ENCODE measurements at places on chromosomes 5 and 9.

DNA sequence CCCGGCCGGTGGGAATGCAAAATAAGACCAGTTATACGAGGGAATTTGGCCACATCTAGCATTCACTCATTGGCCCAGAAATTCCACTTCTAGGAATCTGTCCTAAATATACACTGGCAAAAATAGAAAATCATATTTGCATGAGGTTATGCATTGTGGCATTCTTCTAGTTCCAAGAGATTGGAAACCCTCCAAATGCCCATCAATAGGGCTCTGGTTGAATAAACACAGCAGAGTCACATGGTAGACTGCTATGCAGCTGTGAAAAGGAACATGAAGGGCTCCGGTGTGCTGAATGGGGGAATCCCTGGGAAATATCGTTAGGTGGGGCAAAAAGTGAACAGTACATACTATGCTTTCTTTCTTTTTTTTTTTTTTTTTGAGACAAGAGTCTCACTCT lies 36.8 kb downstream of the PTGES start:
- no peak for DNase-seq

DNA sequence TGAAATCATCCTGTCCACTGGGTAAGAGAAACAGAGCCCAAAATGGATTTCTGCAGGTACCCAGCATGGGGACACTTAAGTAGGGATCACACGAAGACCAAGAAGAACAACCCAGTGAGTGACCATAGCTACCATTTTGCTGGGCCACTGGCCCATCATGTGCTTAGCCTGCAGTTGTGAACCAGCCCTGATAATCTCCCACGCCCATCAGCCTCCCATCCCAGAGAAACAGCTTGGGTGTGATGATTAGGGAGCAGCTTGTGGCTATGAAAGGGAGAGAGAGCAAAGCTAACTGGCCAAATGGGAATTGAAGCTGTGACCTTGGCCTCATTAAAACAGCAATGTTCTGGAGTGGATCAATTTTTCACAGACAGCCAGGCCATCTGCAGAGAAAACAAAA lies 138.5 kb downstream of the SLC24A2 start:
- no peak for DNase-seq

GRCh38 chr5:143359869-143360268 lies 43.6 kb downstream of the NR3C1 start:
- no peak for DNase-seq

GRCh38 chr9:122124048-122124447 lies 30.9 kb upstream of the TTLL11 start:
- DNase-seq, result no peak

GRCh38 chr5:105158526-105158925 lies 1595.9 kb upstream of the NUDT12 start:
- DNase-seq, result no peak

DNA sequence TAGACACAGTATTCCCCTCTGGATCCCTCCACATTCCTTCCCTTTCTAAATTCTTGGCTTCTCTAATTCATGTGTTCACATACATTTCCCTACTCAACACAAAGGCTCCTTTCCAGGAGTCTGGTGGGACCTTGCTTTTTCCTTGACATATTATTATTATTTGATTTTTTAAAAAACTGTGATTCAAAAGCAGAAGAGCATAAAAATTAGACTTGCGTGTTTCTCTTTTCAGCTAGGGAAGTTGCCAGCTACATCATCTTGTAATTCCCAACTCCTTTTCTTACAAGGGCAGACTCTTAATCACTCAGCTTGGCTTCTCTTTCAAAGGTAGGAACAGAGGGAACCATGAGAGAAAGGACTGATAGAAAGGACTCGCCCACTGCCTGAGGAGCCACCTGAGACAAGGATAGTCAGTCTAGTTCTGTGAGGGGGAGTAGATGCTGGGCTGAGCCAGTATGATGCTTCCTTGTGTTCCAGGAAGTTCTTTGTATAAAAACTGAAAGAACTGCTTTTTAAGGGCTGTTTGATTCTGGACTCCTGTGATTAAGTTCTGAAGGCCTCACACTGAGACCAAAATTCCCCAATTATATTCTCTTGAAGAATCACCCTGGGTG lies 51.0 kb upstream of the DPYSL3 start:
- DNase-seq, result no peak

DNA sequence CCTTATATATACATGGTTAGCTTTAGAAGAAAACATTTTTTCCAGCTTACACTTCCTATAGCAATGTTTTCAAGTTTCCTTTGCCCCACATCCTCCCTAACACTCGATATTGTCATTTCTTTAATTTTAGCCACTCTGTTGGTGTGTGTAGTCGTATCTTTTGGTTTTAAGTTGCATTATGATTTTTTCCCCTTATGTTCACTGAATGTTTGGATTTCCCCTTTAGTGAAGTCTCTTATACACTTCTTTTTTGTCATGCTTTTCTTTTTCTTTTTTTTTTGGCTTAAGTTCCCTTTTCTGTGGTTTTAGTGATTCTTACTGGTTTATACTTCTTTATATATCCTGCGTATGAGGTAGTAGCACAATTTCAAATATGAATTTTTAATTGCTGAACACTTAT lies 58.8 kb downstream of the KDM4C start:
- DNase-seq, result no peak

DNA sequence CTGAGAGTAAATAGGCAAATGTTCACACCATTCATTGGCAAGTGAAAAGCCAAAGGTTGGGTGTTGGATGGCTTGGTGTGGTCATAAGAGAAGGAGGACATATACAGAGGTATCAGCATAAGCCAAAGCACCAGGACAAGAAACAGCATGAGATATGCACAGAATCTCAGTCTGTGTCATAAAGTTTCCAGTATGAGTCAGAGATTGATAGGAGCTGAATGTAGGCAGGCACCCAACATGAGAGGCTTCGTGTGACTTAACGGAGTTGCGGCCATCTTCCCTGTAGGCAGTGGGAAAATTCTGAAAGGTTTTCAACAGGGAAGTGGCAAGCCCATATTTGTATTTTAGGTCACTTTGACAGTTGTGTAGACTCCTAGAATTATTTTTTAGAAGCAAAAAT lies 54.5 kb downstream of the SNCAIP start:
- DNase-seq, result no peak

GRCh38 chr5:141522301-141522700 lies 33.4 kb downstream of the PCDHGC5 start:
- no peak for DNase-seq

DNA sequence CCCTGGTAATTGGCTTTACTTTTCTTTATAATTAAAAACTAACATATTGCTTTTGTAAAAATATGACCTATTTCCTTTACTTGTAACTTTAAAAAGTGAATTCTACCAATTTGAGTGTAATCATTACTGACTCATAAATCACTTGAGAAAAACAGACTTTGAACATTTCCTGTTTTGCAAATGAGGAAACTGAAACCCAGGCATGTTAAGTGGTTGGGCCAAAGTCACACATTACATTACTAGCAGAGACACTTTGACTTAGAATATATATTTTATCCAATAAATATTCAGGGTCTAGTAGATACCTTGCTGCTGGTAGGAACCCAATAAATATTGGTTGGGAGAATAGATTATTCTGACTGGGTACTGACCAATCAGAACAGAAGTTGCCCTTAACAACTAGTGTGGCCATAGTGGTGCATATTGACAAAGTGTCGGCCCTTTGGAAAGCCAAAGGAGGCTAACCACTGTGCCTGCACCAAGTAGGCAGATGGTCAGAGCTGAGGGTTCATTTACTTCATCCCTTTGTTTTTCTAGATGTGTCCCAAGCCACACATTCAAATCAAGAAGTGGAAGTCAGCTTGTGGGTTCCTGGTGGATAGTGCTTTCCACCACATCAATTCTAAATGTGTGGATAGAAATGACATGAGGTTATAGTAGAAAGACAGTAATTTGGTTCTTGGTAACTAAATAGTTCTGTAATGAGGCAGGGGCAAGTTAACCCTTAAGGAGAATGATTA lies 365.1 kb upstream of the RIOK2 start:
- DNase-seq, result no peak

DNA sequence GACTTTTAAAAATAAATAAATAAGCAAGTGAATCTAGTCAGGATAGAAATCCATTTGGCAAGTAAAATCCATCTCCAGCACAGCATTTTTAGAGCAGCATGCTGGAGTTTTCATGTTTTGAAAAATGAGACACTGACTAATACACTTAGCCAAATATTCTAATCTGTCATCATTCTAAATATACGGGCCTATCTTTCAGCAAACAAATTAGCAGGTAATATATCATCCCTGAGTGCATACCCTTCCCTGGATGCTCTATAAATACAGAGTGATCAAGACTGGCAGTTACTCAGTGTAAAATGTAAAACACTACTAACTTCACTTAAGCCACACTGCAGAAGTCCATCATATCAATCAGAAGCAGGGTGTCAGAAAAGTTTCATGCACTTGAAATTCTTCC lies 58.4 kb downstream of the MLLT3 start:
- no peak for DNase-seq

- DNase-seq, result no peak
Measured at GRCh38 chr5:65955746-65956145, 29.4 kb downstream of the ERBIN start.

- DNase-seq, result no peak
Measured at GRCh38 chr9:14262827-14263226, 51.1 kb downstream of the NFIB start.

- no peak for DNase-seq
Measured at GRCh38 chr9:17751486-17751885, 172.6 kb downstream of the SH3GL2 start.

DNA sequence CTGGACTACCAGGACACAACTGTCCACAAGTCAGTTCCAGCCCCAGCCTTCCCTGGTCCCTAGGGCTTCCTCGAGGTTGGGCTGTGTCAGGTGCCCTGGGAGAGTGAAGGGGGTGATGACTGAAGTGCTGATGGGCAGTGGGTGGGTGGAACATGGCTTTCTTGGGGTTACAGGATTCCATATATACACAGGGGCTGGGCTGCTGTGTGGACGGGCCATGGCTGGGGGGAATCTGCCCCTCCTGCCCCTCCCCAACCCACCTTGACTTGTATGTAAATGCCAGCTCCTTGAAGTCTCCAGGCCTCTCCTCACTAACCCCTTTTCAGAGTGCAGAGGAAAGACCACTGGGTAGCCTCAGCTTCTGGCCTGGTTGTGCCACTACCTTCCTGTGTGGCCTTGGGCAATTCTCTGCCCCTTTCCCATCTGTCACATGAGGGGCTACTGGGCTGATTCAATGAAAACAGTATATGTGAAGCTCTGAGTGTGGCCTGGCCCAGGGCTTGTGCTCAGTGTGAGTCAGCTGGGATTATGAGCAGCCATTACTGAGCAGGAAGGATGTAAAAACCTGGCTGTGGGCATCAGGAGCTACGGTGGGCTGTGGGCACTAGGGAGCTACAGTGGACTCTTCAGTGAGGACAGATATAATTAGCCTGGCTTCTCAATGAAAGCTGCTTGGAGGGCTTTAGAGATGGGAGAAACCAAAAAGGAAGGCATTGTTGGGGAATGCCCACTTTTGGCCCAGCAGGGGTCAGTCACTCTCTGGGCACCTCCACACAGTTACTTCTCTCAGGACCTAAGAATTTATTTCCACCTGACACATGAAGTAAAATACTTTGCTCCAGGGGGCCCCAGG lies 23.3 kb downstream of the PITX1 start:
- DNase-seq, result no peak

DNA sequence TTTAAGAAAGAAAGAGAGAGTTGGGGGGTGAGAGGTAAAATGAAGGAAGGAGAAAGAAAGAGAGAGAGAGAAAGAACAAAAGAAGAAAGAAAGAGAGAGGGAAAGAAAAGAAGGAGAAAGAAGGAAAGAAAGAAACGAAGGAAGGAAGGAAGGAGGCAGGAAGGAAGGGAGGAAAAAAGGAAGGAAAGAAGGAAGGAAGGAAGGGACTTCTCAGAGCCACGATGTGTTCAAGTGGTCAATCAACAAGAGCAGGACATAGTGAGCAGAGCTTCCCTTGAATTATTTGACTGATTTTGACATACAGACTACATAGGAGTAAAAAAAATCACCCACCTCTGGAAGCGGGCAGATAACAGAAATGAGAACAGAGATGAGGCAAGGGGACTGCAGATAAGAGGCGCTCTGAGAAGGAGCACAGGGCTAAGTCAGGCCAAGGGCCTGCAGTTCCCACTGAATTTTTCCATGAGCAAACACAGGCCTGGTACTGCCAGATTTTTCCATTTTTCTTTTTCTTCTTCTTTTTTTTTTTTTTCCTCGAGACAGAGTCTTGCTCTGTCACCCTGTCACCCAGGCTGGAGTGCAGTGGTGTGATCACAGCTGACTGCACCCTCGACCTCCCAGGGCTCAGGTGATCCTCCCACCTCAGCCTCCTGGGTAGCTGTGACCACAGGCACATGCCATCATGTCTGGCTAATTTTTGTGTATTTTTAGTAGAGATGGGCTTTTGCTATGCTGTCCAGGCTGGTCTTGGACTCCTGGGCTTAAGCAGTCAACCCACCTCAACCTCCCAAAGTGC lies 77.7 kb upstream of the IL17B start:
- DNase-seq, result no peak

- DNase-seq, result no peak
Measured at GRCh38 chr5:172564188-172564587, 76.9 kb upstream of the NEURL1B start.

DNA sequence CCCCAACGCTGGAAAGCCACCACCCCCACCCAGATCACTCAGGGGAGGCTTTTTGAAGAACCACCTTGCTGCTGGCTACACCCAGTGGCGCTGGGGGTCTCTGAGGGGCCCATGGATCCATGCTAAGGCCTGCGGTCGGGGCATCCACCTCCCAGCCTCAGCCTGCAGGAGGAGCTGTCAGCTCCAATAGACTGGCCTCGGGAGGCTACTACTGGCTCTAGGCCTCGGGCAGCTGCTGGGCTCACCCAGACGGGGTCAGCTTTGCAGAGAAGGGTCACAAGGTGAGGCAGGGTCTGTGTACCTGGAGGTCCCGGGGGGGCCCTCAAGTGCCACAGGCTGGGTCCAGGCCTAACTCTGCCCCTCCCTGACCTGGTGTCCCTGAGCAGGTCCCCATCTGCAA lies 193.7 kb downstream of the OLFM1 start:
- peak; percentile 66 for DNase-seq

- DNase-seq, result no peak
Measured at GRCh38 chr5:10645146-10645545, 81.3 kb downstream of the ANKRD33B start.

- DNase-seq, result no peak
Measured at GRCh38 chr5:155954701-155955445, 372.1 kb upstream of the SGCD start.

GRCh38 chr5:95317085-95317484 lies 32.2 kb upstream of the MCTP1 start:
- no peak for DNase-seq
